ENCODE measurements at places on chromosomes 13 and 19.

GRCh38 chr13:67306742-67307141 lies 76.6 kb upstream of the PCDH9 start:
- peak; percentile 64 for DNase-seq

DNA sequence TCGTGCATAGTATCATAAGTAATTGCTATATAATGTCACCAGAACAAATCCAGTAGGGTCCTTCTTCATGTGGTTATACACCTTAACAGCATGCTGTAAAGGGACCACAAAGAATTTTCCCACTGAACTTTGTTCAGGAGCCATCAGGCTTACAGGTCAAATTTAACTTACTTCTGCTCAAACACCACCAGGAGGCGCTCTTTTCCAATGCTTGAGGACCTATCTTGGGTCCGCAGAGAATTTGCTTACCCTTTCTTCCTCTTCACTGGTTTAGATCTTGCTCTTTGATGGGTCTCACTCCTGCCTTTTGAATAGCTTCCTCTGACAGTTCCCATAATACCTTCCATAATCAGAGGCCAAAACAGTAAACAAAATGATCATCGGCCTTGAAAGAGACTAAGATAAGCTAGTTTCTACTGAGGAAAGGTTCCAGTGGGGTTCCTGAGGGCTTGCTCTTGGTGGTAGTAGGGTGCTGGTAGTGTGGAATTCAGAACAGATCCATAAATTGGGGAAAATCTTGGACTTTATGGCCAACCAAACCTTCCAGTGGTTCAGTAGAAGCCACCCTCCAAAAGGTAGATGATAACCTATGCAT lies 37.4 kb downstream of the SCGB2B2 start:
- peak; percentile 89 for DNase-seq

GRCh38 chr13:49629196-49629938 lies 1.1 kb downstream of the ARL11 start:
- no peak for DNase-seq

GRCh38 chr13:59475911-59476310 lies 687.8 kb downstream of the DIAPH3 start:
- DNase-seq: no peak

- DNase-seq: peak; percentile 38
These were observed 924 bp downstream of the RGCC start for GRCh38 chr13:41458187-41458760.
